Activated T-cell treated with anti-CD3 and anti-CD28 coated beads for 48 hours (primary cell): ENCODE measurements at places on chromosomes 16 and 17.
A peak's percentile ranks its signal among the peaks of the same experiment; 100 is the strongest.

DNA sequence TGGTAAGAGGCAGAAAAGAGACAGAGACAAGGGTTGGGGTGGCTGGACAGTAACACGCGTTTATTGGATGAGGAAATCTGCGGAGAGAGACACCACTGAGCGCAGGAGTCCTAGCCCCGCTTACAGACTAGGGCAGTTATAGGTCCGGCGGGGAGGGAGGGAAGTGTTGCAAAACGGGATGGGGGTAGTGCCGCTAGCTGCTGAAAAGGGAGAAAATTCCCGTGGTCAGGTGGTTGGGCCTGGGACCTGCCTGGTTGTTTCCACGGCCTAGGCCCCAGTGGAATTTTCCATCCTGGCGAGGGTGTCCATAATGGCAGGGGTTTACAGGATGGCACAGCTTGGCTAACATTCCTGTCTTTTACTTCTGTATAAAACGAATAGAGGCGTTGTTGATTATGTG is 5.5 kb upstream of the CPHXL2 start:
- no peak for DNase-seq

DNA sequence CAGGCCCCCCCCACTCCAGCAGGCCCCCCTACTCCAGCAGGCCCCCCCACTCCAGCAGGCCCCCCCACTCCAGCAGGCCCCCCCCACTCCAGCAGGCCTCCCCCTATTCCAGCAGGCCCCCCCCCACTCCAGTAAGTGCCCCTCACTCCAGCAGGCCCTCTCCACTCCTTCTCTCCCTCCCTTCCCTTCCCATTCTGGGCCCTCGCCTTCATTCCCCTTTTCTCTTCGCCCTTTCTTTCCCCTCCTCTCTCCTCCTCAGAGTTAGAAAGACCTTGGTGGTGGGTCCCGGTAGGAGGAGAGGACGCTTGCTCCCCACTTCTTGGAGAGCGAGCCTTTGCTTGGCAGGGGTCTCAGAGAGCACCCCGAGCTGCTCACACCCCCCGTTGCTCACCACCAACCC is 177.0 kb upstream of the TNRC6C start:
- no peak for DNase-seq

DNA sequence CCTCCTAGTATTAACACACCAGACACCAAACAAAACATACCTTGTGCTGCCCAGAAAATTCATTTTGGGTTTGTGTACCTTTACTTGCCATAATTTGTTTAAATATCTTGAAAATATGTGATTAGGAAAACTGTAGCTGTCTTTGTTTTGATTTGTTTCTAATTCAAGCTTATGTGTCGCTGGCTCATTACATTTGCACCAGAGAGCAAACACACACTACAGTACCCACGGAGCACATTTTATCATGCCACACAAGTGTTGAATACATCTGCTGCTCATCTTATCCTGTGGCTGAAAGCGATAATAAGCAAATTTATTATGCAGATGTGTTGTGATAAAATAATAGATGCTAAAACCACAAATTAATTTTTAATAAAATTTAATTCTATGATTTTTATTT is 63.1 kb downstream of the SPAG9 start:
- DNase-seq: no peak

DNA sequence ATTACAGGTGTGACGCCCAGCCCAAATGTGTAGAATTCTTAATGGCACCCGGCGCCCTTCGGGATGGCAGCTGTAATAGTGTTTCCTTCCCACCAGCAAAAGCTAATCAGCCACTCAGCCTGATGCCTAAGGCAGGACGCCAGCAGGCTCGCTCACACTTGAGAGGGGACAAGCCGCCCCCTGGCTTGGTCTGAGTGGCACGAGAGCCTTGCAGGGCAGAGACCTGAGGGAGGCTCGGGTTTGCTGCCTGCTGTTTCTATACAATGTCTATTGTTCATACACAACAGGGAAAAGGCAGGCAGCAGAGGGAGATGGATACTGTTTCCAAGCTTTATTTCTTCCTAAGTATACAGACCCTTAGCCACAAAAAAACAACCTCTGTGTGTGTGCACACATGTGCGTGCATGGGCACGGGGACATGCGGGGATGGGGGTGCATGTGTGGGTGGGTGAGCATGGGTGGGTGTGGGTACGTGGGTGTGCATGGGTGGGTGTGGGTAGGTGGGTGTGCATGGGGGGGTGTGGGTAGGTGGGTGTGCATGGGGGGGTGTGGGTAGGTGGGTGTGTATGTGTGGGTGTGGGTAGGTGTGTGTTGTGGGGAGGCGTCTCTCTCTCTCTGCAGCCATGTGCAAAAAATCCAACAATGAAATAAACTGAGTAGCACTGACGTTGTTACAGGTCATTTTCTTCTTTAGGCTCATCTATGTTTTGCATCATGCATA is 10.0 kb downstream of the SLC38A8 start:
- DNase-seq: no peak

DNA sequence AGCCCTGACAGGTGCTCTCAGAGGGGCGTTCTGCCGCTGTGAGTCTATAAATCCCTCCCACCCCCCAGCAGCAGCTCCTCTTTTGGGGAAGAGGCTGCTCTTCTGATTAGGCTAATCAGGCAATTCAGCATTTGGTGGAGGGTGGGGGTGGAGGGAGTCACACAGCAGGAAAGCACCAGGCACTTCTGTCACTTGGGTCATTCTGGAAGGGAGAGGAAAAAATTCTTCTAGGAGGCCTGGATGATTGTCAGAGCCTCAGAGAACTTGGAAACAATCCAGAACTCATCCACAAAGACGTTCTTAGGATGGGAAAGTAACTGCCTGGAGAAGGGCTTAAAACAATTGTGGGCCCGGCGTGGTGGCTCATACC is 7.3 kb upstream of the SSTR2 start:
- no peak for DNase-seq

- DNase-seq: no peak
Measured at GRCh38 chr16:81729451-81729850, 49.6 kb upstream of the PLCG2 start.

- DNase-seq: peak; percentile 29
Measured at GRCh38 chr17:59607817-59608403, 11.8 kb upstream of the CLTC start.

- DNase-seq: peak; percentile 85
Measured at GRCh38 chr16:85420501-85421337, 192.4 kb upstream of the GSE1 start.

DNA sequence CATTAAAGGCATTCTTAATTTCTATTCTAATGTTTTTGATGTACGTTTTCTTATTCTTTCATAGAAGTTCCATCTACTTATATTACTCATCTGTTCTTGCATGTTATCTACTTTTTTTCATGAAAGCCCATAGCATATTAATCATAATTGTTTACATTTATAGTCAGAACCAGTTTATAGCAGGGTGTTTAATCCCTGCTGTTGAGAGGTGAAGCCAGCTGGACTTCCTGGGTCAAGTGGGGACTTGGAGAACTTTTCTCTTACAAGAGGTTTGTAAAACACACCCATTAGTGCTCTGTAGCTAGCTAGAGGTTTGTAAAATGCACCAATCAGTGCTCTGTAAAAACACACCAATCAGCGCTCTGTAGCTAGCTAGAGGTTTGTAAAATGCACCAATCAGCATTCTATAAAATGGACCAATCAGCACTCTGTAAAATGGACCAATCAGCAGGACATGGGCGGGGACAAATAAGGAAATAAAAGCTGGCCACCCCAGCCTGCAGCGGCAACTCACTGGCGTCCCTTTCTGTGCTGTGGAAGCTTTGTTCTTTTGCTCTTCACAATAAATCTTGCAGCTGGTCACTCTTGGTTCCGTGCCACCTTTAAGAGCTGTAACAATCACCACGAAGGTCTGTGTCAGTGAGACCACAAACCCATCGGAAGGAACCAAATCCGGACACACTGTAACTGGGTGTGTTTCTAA is 120.6 kb downstream of the TANC2 start:
- DNase-seq: no peak

GRCh38 chr17:40348562-40349476 is 15.7 kb downstream of the GJD3 start:
- no peak for DNase-seq

GRCh38 chr17:58232707-58233156 is 5.7 kb upstream of the LPO start:
- peak; percentile 38 for DNase-seq

- DNase-seq: no peak
Measured at GRCh38 chr16:80447241-80447640, 93.6 kb upstream of the DYNLRB2 start.

GRCh38 chr17:75632863-75633485 is at the start of gene SMIM5:
Gene SMIM5 (plus strand): TSS chr17:75633434. CDS start chr17:75640202, 6,768 bp downstream.
- peak; percentile 78 for DNase-seq

- DNase-seq: no peak
Measured at GRCh38 chr16:87860553-87861299, 8.6 kb downstream of the SLC7A5 start.

- no peak for DNase-seq
Measured at GRCh38 chr16:21526923-21527807, 72.2 kb upstream of the METTL9 start.

- DNase-seq: peak; percentile 62
Measured at GRCh38 chr17:38704606-38705522, at the start of gene MLLT6. Gene MLLT6 (plus strand): TSS chr17:38705273. CDS start chr17:38705633, 360 bp downstream.

DNA sequence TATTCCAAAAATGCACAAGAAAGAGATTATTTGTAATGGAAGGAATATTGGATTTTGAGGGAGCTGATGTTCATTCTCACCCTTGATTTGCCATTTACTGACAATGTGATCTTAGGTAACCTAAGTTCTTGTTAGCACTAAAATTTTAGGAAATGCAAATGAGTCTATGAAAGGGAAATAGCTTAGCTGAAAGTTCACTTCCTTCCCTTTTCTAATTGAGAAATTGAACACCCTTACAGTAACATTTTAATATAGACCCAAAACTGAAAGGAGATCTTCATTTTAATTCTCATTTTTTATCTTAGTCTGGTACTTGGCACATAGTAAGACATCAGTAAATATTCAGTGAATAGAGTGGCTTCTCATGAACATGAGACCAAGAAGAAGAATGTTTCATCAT is 10.9 kb upstream of the WSB1 start:
- DNase-seq: no peak

GRCh38 chr16:952321-952720 is 18.5 kb downstream of the LMF1 start:
- no peak for DNase-seq

DNA sequence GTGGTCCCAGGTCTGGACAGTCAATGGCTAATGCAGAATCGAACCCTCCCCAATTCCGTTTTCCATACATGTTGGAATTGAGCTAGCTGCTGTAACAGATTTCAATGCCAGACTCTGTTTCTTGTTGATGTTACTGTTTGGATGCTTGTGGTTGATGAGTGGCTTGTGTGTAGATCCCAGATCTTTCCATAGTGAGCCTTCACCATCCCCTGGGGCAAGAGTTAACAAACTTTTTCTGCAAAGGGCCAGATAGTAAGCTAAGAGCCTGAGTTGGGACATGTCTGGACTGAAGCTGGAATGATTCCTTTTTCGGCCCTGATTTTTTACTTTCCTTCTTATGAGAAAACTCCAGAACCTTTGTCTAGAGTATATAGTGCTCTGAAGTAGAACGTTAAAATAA is 296.3 kb downstream of the CPPED1 start:
- no peak for DNase-seq

GRCh38 chr16:57600048-57600835 is 28.2 kb upstream of the ADGRG1 start:
- DNase-seq: no peak

- no peak for DNase-seq
Measured at GRCh38 chr17:31052187-31052889, 42.4 kb upstream of the NF1 start.

DNA sequence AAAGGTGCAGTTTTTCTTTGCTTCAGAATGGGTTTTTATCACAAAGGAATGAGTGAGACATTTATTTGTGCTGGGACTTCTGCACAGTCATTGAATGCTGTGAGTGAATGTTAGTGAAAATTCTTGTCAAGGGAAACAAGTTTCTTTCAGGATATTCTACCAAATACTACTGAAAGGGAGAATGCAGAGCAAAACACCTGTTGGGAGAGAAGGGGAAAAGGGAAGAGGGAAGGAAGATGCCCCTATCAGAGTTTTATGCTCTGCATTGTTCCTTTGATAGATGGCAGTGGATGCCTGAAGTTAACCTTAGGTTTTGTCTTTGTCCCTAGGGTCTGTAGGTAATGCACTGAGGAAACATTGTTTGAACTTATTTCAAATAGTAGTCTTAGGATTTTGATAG is 3.1 kb downstream of the GGNBP2 start:
- no peak for DNase-seq

DNA sequence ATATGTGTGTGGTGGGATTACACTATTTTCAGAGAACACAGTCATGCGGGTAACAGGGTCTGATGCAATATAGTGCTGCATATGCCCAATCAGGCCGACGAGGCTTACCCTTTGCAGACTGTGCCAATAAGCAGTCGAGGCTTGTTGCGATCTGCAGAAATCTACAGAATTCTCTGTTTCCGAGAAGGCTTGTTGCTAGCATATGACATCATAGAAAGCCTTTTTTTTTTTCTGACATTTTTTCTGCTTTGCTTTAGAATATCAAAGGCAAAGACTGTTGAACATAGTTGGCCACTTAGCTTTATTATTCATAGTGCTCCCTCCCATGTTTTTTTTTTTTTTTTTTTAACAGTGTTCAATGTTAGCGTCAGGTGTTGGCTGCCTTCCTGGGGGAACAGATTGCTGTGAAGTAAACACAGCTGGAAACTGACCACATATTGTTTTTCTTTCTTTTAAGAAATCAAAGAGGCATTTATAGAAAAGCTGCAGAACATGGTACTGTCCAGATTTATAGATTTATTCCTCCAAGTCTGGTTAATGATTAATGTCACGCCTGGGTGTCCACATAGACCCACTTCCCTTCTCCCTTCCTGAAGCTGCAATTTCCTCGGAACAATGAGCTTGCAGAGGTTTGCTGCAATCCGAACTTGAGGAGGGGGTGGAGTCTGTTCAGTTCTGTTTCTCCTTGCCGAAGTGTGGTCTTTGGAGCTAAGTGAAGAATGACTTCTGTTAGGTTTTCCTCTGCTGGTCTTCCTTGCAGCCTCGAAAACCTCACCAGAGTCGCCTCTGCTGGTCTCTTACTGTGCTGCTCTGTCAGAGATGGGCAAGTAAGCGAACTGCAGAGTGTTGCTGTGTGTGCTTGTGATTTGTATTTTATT is 87.3 kb downstream of the MAP2K6 start:
- no peak for DNase-seq

- DNase-seq: no peak
Measured at GRCh38 chr17:28969706-28970393, 18.5 kb upstream of the PHF12 start.

GRCh38 chr16:77394699-77395098 is 40.1 kb downstream of the ADAMTS18 start:
- no peak for DNase-seq

GRCh38 chr16:11446566-11447119 is 101.4 kb downstream of the RMI2 start:
- no peak for DNase-seq

GRCh38 chr16:27636453-27637240 is 86.7 kb downstream of the KATNIP start:
- DNase-seq: no peak

- DNase-seq: no peak
Measured at GRCh38 chr16:81497690-81498089, 53.1 kb downstream of the CMIP start.

GRCh38 chr17:39867880-39868553 is at the start of gene ZPBP2:
Gene ZPBP2 (plus strand): TSS chr17:39868202. CDS start chr17:39868355, 153 bp downstream.
- peak; percentile 50 for DNase-seq

- DNase-seq: no peak
Measured at GRCh38 chr17:79216826-79217225, 142.2 kb downstream of the ENGASE start.

- peak; percentile 14 for DNase-seq
Measured at GRCh38 chr16:81798311-81799137, 19.4 kb downstream of the PLCG2 start.

- DNase-seq: no peak
Measured at GRCh38 chr16:70390774-70391173, 44.1 kb downstream of the DDX19A start.

GRCh38 chr17:75006653-75007052 is 5.8 kb upstream of the MRPL58 start:
- DNase-seq: no peak
